NCI-H1092 treated with DMSO at 0.1 percent for 48 hours (cell line): ENCODE measurements at places on chromosomes 7 and 10.

DNA sequence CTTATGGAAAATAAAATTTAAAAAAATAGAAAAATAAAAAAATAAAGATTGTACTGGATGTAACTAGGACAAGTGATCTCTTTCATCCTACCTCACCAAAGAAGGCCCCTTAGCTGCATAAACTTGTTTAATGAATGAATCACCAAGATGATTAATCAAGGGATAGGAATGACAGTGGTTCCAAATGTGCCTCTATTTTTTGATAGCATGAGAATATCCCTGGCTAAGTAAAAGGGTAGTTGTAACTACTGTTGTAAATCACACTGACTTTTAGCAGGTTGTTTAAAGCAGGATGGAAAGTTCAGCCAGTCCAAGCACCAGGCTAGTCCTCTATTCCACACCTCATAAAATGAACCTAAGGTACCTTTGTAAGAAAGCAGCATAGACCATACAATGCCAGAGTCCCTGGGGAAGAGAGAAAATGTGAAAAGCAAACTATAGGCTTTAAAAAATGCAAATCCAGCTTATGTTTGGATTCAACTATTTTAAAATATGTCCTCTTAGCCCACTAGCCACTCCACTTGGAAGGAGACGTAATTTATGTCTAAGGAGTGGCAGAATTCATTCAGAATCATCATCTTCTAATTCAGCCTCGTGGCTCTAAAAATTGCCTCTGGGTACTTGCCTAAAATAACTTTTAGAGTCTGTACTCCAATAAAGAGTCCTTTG is 126.8 kb downstream of the SKIDA1 start:
- DNase-seq = no peak

DNA sequence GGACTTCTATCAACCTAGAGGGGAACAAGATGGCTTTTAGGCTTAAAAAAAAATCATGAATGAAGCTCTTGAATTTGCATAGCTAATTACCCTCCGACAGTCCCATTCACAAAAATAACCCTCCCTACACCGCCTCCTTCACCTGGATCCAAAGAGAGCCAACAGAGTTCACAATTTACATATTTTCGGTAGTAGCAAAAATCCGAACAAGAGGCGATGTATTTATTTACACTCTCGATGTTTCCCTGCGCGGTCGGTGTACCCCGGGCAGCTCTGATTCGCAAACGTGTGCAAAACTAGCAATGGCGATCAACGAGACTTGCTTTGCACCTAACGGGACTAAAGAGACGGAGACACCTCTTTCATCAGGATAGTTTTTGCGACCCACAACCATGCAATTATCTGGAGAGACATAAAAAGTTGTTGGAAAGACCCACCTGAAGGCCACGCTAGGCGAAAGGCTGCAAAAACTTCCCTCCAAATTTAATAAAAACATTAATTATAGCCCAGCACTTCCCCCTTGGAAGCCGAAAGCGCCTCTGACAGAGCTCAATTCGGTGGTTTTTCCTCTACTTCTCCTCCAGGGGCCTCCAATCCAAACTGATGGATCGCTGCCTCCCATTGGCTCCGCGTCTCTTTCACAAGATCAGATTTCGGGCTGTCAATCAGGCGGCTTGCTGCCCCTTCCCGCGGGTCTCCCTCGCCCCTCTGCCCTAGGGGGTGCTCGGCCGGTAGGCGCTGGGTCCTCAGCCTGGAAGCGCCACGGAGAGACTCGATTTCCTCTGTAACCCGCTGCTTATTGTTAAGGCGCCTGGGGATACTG is at the start of gene ETV1:
Gene ETV1 (minus strand): TSS at position 541 of the 823 bp plus-strand sequence. CDS start 614 bp downstream, outside the sequence.
- peak; percentile 87 for DNase-seq

- DNase-seq = no peak
These were observed 348.3 kb downstream of the GPR158 start for GRCh38 chr10:25522946-25523608.

- DNase-seq = no peak
These were observed 109.1 kb upstream of the TNS3 start for GRCh38 chr7:47690902-47691558.
